ENCODE measurements at places on chromosomes 6 and 20.
A peak's percentile ranks its signal among the peaks of the same experiment; 100 is the strongest.

GRCh38 chr6:107386904-107387303 lies 72.5 kb downstream of the PDSS2 start:
- no peak for DNase-seq

GRCh38 chr6:151391471-151392413 lies at the start of gene ZBTB2:
Gene ZBTB2 (minus strand): TSS chr6:151391559. CDS start chr6:151373637, 17,922 bp downstream.
- DNase-seq, result peak; percentile 44

GRCh38 chr6:128276311-128276710 lies 244.1 kb downstream of the PTPRK start:
- DNase-seq, result no peak

DNA sequence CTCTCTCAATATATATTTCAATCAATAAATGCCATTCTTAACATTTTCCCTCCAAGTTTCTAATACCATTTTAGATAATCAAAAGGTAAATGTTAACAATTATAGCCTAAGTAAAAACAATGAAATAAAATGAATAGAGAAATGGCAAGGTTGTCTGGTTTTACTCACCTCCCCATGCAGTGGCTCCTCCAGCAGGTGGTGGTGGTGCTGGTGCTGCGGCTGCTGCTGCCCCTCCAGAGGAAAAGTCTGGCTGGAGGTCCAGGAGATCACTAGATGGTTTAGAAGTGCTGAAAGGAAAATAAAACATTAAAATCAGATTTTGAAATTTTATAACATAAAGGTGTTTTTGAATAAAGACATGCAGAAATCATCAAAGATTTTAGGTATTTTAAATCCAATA lies 93.2 kb downstream of the PRSS35 start:
- no peak for DNase-seq

GRCh38 chr6:105967917-105968602 lies 118.1 kb upstream of the PRDM1 start:
- no peak for DNase-seq

GRCh38 chr6:163513003-163513402 lies 98.5 kb downstream of the QKI start:
- DNase-seq, result no peak

DNA sequence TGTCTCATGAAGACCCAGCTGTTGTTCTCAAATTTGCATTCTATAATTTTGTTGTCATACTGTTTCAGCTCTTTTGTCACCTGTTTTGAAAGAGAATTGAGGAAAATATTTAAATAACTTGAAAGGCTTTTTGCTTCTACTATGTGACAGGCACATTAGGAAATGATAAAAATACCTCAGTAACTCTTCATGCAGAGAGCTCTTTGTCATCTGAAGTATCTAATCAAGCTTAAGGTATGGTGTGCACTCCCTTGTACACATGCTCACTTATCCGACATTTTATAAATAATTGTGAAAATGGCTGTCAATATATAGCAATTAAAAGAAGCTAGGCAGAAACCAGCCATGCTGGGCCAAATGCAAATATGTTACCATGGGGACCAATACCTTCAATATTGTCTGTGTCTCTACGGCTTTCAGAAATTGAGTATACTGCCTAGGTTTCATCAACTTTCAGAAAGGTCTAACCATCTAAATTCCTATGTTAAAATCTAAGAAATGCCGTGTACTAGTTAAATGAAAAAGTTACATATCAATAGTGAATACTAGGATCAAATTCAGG lies 349.0 kb downstream of the RNGTT start:
- no peak for DNase-seq

GRCh38 chr6:55826941-55827340 lies 48.4 kb downstream of the BMP5 start:
- DNase-seq, result no peak

GRCh38 chr6:130204322-130204721 lies 18.4 kb downstream of the SAMD3 start:
- DNase-seq, result no peak

DNA sequence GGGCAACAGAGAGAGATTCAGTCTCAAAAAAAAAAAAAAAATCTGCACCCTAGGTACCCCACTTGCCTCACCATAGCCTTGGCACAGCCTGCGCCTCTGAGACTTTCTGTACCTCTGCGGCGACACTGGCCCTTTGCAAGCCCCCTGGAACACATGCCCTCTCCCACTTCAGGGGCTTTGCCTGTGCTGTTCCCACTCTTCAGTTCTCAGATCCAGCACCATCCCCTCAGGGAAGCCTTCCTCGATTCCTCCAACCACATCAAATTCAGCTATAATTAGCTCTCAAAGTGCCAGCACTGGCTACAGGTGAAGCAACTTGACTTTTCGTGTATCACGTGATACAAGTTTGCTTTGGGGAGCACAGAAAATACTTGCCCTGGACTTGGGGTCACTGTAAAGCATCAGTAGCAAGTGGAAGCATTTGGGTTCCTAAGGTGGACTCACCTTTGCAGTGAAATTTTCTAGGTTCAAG lies 2.1 kb upstream of the UBE2V1 start:
- DNase-seq, result no peak

DNA sequence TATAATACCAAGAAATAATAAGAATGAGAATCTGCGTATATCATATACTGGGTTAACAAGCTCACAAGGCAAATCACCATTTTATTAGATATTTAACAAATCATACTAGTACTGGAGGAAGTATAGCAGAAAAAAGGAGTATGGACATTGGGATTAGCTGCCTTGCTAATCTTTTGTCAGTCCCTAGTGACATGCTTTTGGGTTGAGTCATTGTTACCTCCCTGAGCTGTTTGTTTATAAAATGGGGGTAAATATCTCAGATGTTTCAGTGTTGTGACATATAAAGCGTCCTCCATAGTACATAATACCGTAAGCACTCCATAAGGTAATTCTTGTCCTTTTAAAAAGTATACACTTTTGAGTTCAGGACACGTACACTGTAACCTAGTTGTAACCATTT lies 107.0 kb downstream of the ESR1 start:
- DNase-seq, result no peak

- DNase-seq, result no peak
Measured at GRCh38 chr20:37714978-37715672, 21.3 kb downstream of the CTNNBL1 start.

DNA sequence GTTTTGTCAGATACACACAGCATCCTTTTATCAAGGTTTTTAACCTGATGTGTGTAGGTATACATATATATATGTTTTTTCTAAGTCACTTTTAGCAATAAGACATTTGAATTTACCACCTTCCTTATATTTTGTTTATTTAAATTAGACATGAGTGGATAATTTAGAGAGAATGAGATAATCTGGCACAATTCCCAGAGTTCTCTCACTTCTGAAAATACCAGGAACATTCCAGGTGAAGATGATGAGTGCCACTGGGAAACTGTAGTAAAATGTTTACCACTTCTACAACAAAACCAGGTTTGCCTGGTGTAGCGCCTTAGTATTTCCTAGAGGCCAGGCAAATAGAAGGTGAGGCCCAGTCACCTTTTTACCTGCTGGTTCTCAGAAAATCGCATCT lies 189.5 kb downstream of the TMEM242 start:
- DNase-seq, result no peak

DNA sequence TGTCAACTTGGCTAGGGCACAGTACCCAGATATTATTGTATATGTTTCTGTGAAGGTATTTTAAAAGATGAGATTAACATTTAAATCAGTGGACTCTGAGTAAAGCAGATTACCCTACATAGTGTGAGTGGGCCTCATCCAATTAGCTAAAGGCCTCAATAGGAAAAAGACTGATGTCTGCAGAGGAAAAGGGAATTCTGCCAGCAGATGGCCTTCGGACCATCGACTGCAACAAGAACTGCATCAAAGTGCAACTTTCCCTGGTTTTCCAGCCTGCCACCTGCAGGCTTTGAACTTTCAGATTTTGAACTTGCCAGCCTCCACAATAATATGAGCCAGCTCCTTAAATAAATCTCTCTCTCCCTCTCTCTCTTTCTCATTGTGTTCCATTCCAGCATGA lies 80.5 kb downstream of the IMPG1 start:
- no peak for DNase-seq

- no peak for DNase-seq
Measured at GRCh38 chr20:5096463-5096862, 23.3 kb downstream of the PCNA start.

DNA sequence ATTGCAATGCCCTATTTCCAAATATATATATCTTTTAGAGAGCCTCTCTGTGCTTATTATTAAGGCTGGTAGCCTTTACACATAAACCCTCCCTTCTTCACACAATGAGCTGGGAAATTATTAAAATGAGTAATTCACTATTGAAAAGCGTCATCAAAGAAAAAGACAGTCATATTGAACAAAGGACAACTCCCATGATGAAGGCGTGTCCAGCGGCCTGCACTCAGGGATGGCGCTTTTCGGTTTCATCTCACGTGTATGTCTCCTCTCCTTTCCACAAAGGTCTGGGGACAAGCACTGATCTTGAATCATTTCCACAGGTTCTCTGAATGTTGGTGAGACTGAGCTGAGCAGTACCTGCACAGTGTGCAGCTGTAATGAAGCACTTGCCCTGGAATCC lies 3.5 kb downstream of the SERPINB9 start:
- DNase-seq, result no peak

DNA sequence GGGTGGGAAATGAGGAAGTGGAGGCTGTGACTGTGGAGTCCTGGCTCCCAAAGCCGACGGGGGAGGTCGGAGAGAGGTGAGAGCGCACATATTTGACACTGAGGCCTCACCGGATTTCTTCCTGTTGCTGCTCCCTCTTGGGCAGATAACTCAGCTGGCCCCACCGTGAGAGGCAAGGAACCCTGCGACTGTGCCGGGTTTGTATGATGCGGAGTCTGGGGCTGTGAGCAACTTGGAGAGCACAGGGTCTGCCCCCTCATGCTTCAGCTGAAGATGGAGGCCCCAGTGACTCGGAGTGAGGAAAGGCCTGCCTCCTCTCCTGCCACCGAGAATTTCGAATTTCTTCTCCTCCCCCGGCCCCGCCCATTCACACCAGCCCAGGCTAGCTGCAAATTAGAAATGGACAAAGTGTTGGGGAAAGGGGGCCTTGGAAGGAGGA lies 160.6 kb downstream of the GRM4 start:
- DNase-seq, result no peak

GRCh38 chr6:137361701-137362100 lies 132.5 kb downstream of the OLIG3 start:
- DNase-seq, result no peak

- no peak for DNase-seq
Measured at GRCh38 chr6:37323580-37323979, 30.2 kb upstream of the RNF8 start.

DNA sequence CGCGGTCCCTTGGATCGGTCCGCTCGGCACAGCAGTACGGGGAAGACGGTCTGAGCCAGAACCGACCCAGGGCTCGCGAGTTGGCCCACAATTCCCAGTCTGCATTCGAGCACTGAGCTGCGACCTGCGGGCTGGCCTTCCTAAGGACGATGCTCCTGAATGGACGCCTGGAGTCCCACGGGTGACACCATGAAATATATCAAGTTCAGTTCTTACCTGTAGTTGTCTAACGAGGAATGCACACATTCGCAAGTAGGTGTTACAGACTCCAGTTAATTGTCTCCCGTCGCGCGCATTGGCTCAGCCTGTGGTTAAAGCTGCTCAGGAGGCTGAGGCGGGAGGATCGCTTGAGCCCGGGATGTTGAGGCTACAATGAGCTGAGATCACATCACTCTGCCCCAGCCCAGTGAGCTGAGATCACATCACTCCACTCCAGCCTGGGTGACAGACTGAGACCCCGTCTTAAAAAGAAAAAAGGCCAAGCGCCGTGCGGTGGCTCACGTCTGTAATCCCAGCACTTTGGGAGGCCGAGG lies 802 bp downstream of the PEX7 start:
- DNase-seq, result no peak

DNA sequence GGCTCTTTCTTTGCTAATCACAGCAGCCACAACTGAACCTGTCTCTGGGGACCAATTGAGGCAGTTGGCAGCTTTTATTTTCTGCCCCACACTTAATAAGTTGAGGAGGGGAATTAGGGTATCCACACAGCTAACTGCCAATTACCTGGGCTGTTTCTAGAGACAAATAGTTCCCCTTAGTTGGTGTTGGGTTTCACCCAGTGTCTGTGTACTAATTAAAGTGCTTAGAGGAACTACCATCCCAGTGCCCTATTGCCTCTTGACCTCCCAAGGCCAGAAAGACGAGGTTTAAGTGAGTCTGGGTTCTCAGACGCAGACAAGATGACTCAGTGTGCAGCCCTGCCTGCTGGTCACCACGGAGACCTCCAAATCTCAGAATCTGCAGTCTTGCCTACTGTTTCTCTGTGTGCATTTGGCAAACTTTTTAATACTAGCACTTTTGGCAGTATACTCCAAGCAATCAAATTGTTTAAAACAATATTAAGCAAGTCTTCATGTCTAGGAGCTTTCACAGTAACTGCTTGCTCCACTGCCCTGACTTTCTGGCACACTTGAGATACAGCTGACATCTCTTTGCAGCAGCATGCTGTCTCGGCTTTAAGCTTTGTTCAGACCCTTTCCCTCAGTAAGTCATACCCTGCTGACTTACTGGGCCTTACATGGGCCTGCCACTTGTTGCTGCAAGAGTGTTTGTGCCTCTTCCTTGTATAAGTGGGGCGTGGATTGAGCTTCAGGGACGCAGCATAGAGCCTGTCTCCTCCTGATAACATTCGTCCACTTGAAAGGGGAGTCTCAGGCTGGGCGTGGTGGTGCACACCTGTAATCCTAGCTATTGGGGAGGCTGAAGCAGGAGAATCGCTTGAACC lies 31.9 kb downstream of the STK35 start:
- no peak for DNase-seq

DNA sequence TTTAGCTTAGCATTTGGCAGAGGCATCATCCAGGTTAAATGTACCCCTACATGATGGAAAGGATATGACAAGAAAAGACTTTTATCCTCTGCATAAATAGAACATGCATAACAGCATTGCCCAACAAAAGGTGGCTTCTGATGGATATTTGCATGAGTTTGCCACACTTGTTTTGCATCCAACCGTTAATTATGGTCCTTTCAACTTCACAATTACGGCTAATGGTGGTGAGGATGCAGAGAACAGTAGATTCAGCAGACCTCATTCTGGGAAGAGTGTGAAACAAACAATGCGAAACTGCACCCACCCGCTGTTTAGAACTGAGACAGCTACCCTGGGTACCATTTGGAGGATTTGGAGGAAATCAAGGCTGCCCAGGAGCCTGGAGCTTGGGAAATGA lies 690.9 kb upstream of the CHD6 start:
- no peak for DNase-seq

GRCh38 chr6:56172144-56172543 lies 75.2 kb downstream of the COL21A1 start:
- DNase-seq, result no peak

GRCh38 chr6:82616386-82617028 lies 252.9 kb downstream of the TPBG start:
- DNase-seq, result no peak

DNA sequence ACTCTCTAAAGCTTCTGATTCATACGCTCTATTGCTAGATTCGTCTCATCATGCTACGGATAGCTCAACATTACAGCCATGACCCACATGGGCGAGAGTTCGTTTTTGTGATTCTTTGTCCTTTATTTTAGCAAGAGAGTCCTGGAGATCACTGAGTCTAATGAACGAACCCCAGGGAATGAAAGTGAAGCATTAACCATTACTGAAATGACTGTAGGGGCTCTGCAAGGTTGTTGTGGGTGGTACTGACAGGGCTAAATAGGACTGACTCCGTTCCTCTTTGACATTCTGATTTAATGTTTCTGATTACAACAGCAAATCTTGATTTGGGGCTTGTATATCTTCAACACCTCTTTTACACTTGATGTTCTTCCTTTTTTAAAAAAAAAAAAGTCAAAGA lies 13.7 kb upstream of the RTF2 start:
- DNase-seq, result no peak
